ENCODE measurements at places on chromosomes 2 and 18. TPM values are rescaled to one million over a fixed set of nuclear protein-coding genes. Genes with fewer than 3 reads are reported as not detected.

TOGARAM2 gene
- total RNA-seq: under 0.01 TPM

SP140 gene
- total RNA-seq: 0.40 TPM

SH3RF3 gene
- total RNA-seq: 6.3 TPM

TUBB6 gene
- total RNA-seq: 471 TPM

SP5 gene
- not detected for total RNA-seq

FZD7 gene
- total RNA-seq: 7.4 TPM

ITPRIPL1 gene
- total RNA-seq: 0.26 TPM

TMEM247 gene
- total RNA-seq: not detected

ATL2 gene
- total RNA-seq: 36.9 TPM

RAB6C gene
- under 0.01 TPM for total RNA-seq

LTBP1 gene
- 475 TPM for total RNA-seq

DAW1 gene
- total RNA-seq: 4.1 TPM

SCG2 gene
- 4.0 TPM for total RNA-seq

FAP gene
- 91.9 TPM for total RNA-seq

RSAD2 gene
- 0.40 TPM for total RNA-seq

MDH1B gene
- total RNA-seq: 1.7 TPM

CD8B2 gene
- total RNA-seq: not detected

TWSG1 gene
- 144 TPM for total RNA-seq

ASB18 gene
- not detected for total RNA-seq

GNLY gene
- total RNA-seq: not detected

SKOR2 gene
- total RNA-seq: not detected

UGT1A3 gene
- total RNA-seq: not detected

GULP1 gene
- 62.0 TPM for total RNA-seq

SOCS6 gene
- 31.5 TPM for total RNA-seq

KCNS3 gene
- 0.66 TPM for total RNA-seq

DSEL gene
- total RNA-seq: 52.3 TPM

ANAPC1 gene
- 48.9 TPM for total RNA-seq

ARHGEF4 gene
- 1.3 TPM for total RNA-seq

SAG gene
- total RNA-seq: not detected

POMC gene
- 1.3 TPM for total RNA-seq

LYG1 gene
- not detected for total RNA-seq

RASGRP3 gene
- total RNA-seq: 2.5 TPM

ST8SIA3 gene
- total RNA-seq: not detected

INPP5D gene
- 0.56 TPM for total RNA-seq

VWC2L gene
- total RNA-seq: under 0.01 TPM

TMEM178A gene
- total RNA-seq: 1.5 TPM

EML6 gene
- total RNA-seq: 0.87 TPM

SLC4A5 gene
- 0.31 TPM for total RNA-seq

FIGN gene
- total RNA-seq: 1.3 TPM

ADGRF3 gene
- 0.26 TPM for total RNA-seq

NPHP1 gene
- 6.9 TPM for total RNA-seq

RBFA gene
- total RNA-seq: 28.1 TPM

MOCOS gene
- 2.9 TPM for total RNA-seq

CHRND gene
- total RNA-seq: not detected

G6PC2 gene
- not detected for total RNA-seq

VIT gene
- total RNA-seq: 0.12 TPM

MAP3K2 gene
- 28.7 TPM for total RNA-seq

ICOS gene
- not detected for total RNA-seq

AGXT gene
- not detected for total RNA-seq

DOK6 gene
- 3.0 TPM for total RNA-seq

NOSTRIN gene
- total RNA-seq: under 0.01 TPM

Measured in aortic smooth muscle cell (primary cell).